ENCODE measurements at places on chromosomes 1 and 21. TPM values are rescaled to one million over a fixed set of nuclear protein-coding genes. Genes with fewer than 3 reads are reported as not detected.

GRCh38 chr1:12006167-12006921, 13.0 kb upstream of the MIIP start:
- H3K4me1 ChIP-seq: no peaks in the 10 kb centered on the region
- H3K27ac ChIP-seq: no peak overlapping the region
- H3K27me3 ChIP-seq: no peaks in the 10 kb centered on the region
- H3K4me3 ChIP-seq: no peak overlapping the region
- H3K36me3 ChIP-seq: peaks cover 55% of the 10 kb centered on the region

DNA sequence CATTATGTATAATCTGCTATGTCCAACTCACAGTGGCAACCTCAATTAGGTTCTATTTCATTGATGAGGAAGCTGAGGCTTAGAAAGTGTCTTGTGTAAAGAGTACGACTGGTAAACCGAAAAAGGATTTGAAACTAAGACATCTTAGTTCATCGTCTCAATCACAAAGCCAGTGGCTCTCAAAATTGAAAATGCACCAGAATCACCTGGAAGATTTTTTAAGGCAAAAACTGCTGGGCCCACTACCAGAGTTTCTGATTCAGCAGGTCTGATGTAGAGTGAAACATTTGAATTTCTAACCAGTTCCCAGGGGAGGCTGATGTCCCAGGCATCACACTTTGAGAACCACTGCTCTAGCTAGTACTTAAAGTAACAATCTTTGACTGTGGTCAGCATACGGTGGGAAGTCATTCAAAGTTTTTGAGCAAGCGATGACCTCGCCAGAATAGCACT, 5.2 kb upstream of the LRRC53 start:
- H3K4me3 ChIP-seq: no peak overlapping the region
- no peak overlapping the region for H3K27ac ChIP-seq
- no peaks in the 10 kb centered on the region for H3K36me3 ChIP-seq
- no peak for DNase-seq
- H3K27me3 ChIP-seq: peaks cover 2% of the 10 kb centered on the region

GRCh38 chr1:184860535-184860934, 105.9 kb upstream of the EDEM3 start:
- H3K27ac ChIP-seq: no peak overlapping the region
- H3K36me3 ChIP-seq: peaks cover 3% of the 10 kb centered on the region
- H3K27me3 ChIP-seq: peaks cover 4% of the 10 kb centered on the region
- no peak for DNase-seq
- H3K4me3 ChIP-seq: no peak overlapping the region
- H3K4me1 ChIP-seq: peaks cover 8% of the 10 kb centered on the region

Gene DCDC2B
- total RNA-seq: not detected

Gene HTR6
- total RNA-seq: not detected

Data from activated CD8-positive, alpha-beta T cell treated with anti-CD3 and anti-CD28 coated beads for 36 hours (primary cell).